ENCODE measurements at places on chromosomes 4 and X.

- no peak for DNase-seq
Observed at GRCh38 chr4:56222514-56222913, 164.8 kb downstream of the AASDH start.

DNA sequence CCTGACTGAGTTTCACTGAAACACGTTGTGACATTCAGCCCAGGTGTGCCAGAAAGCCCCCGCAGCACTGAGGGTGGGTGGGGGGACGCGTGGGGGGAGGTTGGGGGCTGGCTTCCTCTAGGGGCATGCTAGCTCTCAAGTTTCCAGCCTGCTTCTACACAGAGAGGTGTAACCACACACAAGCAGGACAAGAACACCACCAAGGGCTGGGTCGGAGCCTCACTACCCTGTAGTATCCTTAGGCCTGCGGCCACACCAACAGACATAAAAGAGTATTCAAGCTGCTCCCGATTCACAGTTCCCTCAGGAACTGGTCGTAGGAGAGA, 1.8 kb downstream of the USP46 start:
- no peak for DNase-seq

DNA sequence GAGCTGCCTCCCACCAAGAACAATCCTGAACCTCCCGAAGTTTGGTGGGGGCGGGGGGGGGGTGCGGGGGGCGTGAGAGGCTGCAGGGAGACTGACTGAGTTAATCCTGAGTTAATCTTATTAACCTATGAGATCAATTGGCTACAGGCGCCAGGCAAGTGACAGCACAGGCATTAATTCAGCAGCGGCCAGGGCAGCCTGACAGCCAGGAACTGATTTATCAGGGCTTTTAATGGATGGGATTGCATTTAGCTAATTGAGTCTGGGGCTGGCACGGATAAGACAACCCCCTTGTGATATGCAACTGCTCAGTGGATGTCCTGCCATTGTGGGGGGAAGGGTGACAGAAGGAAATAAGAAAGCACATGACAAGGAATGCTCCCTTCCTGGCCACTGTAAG, 16.3 kb downstream of the RTL5 start:
- DNase-seq = no peak

GRCh38 chrX:106170318-106170717, 2.2 kb downstream of the PWWP3B start:
- DNase-seq = no peak

DNA sequence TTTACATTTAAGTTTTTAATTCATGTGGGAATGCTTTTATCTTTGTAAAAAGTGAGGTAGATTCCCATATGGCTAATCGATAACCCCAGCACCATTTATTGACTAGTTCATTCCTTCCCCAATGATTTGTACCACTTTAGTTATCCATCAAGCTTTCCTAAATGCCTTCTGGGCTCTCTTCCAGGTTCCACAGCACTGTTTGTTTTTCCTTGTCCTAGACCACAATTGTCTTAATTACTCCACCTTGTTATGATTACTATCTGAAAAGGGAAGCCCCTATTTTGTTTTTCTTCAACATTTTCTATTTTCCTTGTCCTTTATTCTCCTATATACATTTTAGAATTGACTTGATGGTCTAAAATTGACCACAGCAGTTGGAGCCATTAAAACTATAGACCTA, 48.5 kb upstream of the GPRIN3 start:
- no peak for DNase-seq

GRCh38 chr4:138450546-138451275, 208.6 kb upstream of the SLC7A11 start:
- no peak for DNase-seq

DNA sequence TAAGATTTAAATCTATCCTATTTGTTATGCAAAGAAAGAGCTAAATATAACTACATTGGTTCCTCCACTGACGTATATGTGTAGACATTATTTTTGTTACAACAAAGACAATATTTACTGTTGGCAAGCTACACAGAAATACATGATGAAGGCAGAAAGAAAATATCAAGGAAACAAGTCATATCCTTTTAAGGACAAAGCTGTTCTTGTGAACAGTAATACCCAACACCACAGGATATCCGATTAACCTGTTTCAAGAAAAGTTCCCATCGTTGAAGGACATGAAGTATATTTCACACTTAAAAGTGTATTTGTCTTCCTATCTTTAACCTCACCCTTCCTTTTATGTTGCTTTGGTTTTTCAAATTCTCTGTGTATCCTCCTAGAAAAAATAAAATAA, 235.8 kb upstream of the AADAT start:
- no peak for DNase-seq

- DNase-seq = no peak
Observed at GRCh38 chrX:103513067-103513466, 6.2 kb downstream of the RAB40A start.

DNA sequence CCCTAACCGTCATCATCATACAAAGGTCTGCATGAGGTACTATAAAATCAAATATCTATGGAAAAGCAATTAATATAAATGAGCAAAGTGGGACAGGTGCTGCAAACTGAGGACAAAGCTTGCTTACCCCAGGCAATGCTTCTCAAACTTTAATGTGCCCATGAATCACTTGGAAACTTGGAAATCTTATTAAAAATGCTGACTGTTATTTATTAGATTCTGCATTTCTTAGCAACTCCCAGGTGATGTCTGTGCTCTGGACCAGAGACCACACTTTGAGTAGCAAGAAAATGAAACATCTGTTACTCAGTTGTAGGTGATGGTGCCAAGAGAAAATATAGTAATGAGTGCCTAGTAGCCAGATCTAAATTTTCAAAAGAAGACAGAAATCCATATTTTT, 890.4 kb upstream of the FTHL17 start:
- no peak for DNase-seq

- DNase-seq = no peak
Observed at GRCh38 chr4:104449537-104449936, 45.2 kb downstream of the CXXC4 start.

- DNase-seq = no peak
Observed at GRCh38 chrX:68175562-68175961, 257.7 kb downstream of the OPHN1 start.

- DNase-seq = no peak
Observed at GRCh38 chr4:123672987-123673386, 276.4 kb downstream of the SPRY1 start.

- no peak for DNase-seq
Observed at GRCh38 chr4:114866901-114867670, 246.3 kb downstream of the NDST4 start.

GRCh38 chr4:108783665-108784463, 21.0 kb upstream of the ETNPPL start:
- DNase-seq = no peak

- DNase-seq = no peak
Observed at GRCh38 chr4:61511716-61512488, 311.8 kb downstream of the ADGRL3 start.

GRCh38 chr4:57040510-57040909, 61.8 kb downstream of the POLR2B start:
- DNase-seq = no peak

DNA sequence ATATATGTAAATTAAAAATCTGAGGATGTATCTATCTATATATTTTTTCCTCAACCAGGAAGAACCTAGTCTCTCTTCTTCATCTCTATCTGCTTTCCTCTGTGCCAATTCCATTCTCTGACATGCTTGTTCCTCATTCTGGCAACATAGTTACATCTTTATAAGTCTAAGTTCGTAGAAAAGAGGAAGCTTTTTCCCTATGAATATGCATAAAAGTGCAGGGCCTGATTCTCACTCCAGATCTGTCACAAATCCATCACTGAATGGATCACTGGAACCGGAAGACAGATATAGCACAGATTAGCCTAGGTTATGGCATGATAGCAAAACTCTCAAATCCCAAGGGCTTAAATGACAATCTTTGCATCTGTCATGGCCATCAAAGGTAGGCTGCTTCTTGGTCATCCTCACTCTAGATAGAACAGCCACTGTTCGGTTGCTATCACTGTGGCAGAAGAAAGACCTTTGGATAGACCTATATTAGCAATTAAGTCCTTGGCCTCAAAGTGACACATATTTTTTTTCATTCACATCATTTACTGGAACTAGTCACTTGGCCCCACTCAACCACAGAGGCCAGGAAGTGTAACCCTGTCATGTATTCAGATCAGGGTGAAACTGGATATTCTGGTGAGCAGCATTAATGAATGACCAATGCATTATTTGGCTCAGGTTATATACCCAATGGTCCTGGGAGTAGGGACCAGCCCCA, 22.2 kb downstream of the DTHD1 start:
- no peak for DNase-seq

DNA sequence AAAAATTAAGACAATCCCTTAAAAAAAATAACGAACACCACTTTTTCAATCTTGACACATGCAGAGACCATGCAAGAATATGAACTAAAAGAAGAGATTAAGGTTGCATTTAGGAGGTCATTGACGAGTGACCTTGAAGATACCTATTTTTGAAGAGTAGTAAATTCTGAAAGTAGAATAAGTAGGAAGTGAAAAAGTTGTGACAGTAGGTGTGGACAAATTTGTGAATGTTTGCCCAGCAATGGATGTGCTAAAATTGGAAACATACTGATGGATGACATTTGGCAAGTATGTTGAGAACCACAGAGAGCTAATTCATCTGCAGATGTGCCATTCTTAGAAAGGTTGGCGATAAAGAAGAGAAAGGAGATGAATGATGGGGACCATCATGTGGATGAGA, 213.7 kb upstream of the VCX3A start:
- DNase-seq = no peak

- peak; percentile 41 for DNase-seq
Observed at GRCh38 chr4:38563707-38564495, 100.1 kb upstream of the KLF3 start.

DNA sequence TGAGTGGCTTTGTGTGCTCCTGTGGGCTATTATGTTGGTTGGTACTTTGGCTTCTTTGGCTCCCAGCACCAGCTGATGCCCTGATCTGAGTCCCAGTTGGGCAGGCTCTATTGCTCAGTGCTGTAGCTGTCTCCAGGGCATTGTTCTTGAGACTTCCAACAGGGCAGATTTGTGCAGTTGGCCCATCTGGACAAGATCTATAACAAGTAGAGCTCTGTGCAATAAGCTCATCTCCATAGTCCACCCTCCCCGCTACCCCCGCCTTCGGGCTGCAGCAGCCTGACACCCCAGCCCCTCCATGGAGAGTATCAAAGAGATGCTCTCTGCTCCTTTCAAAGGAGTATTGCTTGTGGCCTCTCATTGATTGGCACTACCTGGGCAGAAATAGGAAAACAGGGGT, 5.8 kb upstream of the TMEM31 start:
- DNase-seq = no peak

DNA sequence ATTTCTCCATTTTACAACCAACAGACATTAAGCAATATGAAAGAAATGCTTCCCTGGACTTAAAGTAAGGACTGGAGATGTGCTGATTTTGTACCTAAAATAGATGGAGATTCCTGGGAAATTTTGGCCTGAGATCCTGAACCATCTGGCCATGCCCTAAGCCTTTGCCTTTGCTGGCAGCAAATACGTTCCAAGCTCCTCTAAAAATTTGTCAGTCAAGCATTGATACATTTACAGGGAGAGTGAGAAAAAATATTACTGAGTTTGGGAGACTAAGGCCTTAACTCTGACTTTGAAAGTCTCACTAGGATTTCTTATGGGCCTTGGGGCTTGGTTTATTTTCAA, 63.9 kb downstream of the FHDC1 start:
- no peak for DNase-seq

- no peak for DNase-seq
Observed at GRCh38 chrX:39904816-39905537, 192.8 kb downstream of the BCOR start.

DNA sequence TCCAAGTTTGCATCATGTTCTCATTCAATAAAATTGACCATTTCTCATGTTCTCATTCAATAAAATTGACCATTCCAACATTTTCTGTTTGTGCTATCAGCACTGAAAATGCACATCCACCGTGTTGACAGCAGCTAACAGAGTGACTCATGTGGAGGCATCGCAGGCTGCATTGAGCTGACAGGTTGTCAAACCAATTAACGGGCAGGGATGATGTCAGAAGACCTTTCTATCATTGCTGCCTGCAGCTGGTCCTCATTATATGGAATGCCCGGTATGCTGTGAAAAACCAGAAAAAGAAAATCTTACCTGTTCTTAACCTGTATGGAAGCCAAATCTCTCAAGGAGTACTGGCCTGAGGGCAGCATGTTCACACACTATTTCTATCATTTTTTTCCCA, 202.0 kb downstream of the SMIM20 start:
- DNase-seq = no peak

All from NCI-H187 (cell line).